ENCODE measurements at places on chromosomes 4 and X.

- no peak for DNase-seq
Measured at GRCh38 chr4:3638080-3638795, 106.0 kb upstream of the LRPAP1 start.

DNA sequence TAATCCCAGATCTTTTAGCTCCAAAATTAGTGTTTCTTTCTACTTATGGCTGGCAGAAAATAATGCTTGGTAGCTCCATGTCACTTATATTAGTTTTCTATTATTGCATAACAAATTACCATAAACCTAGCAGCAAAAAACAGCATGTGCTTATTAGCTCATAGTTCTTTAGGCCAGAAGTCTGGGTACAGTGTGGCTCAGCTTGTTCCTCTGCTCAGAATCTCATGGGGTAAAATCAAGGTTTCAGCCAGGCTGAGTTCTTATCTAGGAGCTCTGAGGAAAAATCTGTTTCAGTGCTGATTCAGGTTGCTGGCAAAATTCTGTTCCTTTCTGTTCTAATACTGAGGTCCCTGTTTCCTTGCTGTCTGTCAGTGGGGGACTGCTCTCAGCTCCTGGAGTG lies 101.1 kb downstream of the CT47B1 start:
- DNase-seq = no peak

DNA sequence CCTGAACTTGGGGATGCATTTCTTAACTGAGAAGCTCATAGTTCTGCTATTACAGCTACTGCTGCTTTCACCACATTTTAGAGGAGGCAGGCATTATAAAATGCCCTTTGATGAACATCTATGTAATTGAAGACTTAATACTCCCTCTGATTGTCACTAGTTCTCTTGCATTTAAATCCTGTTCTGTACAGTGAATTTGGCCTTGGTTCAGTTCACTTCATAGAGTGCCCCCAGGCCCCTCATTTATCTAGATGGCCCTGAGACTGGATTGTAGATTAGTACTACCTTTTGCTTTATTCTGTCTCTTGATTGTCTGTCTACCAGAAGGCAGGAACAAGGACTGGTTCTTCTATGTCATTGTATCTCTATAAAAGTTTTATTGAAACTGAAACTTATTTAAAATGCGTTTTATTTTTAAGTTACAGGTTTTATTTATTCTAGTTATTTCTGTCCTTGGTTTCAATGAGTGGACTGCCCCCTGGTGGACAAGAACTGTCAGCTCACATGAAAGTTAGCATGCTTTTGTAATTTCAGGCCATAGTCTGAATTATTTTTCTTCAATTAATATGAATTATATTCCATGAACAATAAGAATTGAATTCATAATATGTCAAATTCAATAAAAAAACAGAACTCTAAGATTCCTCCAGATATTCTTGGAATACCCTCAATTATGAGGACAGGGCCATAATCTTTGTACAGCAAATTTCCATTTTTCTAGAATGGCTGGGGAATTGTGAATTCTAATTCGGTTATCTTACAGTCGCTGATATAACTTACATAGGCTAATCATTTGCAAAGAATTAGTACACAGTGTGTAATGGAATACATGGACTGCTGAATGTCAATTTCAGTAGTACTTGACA lies 47.2 kb upstream of the TMEM33 start:
- DNase-seq = peak; percentile 1

DNA sequence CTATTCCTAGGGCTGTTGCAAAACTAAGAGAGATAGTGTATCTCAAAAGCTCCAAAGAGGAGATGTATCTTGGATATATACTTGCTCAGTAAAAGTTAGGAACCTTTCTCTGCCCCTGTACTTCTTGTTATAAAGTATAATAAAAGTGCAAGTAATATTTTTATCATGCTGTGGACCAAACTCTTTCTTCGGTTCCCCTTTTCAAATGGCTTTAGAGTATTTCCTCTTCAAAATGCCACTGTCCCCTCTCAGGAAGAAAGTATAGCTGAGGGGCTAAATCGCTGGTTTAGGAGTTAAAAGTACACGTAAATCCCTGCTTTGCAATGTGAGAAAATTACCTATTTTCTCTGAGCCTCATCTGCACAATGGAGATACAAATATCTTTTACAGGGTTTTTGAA lies 169.1 kb upstream of the FTHL17 start:
- DNase-seq = no peak

Data from BJ (cell line).